Stimulated activated CD8-positive, alpha-beta memory T cell treated with anti-CD3 and anti-CD28 coated beads, Interleukin-7, amount 100 ng/mL, for 48 hours (primary cell): ENCODE measurements at places on chromosomes 13 and 19.

GRCh38 chr13:101700598-101700997 lies 248.1 kb downstream of the ITGBL1 start:
- DNase-seq, result no peak

DNA sequence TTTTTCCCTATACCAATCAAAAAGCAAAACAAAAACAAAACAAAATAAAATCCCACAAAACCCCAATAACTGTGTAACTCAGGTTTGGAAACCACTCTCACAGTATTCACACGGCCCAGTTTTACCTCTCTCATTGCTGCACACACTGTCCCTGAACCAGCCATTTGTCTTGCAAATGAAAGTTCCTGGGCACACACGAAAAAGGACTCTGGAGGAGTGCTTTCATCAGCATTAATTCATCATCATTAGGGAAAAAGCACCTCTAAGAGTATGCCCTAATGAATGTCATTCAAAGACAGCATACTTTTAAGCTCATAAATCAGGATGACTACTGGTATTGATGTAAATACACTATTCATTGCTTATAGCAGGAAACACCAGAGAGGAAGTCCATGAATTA lies 306.3 kb downstream of the DNAJC15 start:
- DNase-seq, result no peak

- no peak for DNase-seq
These were observed 110.3 kb upstream of the VSTM2B start for GRCh38 chr19:29415507-29415906.

GRCh38 chr13:92833071-92833470 lies 393.5 kb upstream of the GPC6 start:
- DNase-seq, result no peak

GRCh38 chr19:55717251-55717650 lies 21.0 kb downstream of the NLRP9 start:
- no peak for DNase-seq

DNA sequence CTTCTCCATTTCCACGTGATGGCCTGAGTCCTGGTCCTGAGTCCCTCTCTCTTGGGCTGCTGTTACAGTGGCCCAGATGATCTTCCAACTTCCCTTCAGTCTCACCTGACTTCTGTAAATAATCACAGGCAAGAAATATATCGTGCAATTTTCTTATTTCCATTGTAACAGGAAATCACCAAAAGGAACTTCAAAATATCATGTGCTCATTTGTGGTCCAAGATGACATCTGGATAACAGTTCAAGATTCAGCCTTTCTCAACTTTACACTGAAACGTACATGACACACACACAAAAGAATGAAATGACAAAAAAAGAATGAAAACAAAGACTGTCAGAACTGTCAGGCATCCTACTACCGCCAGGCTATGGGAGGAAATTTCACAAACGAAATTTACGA lies 22.0 kb upstream of the RAP2A start:
- no peak for DNase-seq

DNA sequence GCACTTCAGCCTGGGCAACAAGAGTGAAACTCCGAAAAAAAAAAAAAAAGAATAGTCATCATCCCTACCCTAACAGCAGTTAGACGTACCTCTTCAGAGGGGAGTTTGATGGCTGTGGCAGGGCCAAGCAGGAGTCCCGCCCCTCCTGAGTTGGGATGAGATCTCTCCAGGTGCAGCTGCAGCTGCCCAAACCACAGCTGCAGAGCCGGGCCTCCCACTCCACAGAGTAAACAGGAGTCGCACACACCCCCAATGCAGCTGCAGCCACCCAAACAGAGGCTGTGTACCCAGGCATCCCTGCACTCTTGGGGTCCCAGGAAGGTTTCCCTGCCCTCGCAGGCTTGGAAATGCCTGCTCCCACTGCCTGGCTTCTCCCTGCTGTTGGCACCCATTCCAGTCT lies 17.4 kb upstream of the MLLT1 start:
- no peak for DNase-seq

- DNase-seq, result no peak
These were observed 31.2 kb upstream of the SLC10A2 start for GRCh38 chr13:103097366-103097928.

DNA sequence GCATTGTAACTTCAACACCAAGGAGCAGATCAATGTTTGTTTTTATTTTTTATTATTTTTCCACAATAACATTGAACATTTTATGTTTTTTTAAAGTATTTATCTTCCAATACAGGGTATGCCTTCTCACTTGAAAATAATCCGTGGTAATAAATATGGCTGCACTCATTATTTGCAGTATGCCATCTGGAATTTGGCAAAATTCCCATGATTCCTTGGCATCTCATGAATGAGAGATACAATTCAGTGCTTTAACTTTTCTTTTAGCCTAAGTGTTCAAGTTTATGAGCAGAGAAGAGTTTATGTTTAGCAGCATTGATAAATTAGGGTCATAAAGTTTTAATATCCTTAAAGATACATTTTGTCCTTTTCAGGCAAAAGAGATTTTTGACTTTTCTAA lies 1109.6 kb upstream of the ATXN8OS start:
- no peak for DNase-seq

DNA sequence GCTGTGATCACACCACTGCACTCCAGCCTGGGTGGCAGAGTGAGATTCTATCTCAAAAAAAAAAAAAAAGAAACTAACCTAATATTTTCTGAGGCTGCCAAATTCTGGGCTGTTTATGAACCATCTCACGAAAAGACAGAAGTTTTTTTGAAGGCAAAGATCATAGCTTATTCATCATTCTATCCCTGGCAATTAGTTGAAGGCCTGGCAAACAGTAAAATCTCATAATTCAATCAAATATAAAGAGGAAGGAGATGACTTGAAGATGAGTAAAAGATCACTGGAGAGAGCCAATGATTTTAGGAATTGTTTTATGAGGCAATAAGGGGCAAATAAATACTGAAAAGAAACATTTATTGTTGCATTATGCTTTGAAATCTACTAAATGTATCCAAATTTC lies 216.5 kb downstream of the DCLK1 start:
- no peak for DNase-seq

DNA sequence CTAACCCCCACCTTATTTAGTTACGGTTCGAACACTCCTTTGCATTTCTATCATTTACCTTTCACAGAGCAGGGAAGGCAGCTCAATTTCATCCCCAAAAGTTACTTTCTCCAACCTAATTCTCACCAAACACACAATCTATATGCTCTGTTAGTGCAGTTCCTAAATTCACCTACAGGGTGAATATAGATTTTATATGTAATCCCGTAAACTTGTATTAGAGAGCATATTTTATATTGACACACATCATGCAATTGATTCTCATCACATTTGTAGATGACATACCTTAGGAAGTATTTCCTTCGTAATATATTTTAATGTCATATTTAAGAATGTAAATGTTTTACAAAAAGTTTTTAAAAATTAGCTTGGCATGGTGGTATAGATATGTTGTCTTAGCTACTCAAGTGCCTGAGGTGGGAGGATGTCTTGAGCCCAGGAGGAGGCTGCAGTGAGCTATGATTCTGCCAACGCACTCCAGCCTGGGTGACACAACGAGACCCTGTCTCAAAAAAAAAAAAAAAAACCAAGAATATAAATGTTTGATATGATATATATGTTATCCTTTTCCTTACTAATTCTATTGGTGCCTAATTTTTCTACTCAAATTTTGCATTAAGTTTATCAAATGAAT lies 57.3 kb upstream of the TNFRSF19 start:
- no peak for DNase-seq

GRCh38 chr13:45615501-45616101 lies at the start of gene ERICH6B:
ERICH6B (minus strand) TSS chr13:45615739; CDS start chr13:45597005, 18,734 bp downstream.
- no peak for DNase-seq

GRCh38 chr13:64778002-64778401 lies 2452.1 kb downstream of the PCDH9 start:
- DNase-seq, result no peak

DNA sequence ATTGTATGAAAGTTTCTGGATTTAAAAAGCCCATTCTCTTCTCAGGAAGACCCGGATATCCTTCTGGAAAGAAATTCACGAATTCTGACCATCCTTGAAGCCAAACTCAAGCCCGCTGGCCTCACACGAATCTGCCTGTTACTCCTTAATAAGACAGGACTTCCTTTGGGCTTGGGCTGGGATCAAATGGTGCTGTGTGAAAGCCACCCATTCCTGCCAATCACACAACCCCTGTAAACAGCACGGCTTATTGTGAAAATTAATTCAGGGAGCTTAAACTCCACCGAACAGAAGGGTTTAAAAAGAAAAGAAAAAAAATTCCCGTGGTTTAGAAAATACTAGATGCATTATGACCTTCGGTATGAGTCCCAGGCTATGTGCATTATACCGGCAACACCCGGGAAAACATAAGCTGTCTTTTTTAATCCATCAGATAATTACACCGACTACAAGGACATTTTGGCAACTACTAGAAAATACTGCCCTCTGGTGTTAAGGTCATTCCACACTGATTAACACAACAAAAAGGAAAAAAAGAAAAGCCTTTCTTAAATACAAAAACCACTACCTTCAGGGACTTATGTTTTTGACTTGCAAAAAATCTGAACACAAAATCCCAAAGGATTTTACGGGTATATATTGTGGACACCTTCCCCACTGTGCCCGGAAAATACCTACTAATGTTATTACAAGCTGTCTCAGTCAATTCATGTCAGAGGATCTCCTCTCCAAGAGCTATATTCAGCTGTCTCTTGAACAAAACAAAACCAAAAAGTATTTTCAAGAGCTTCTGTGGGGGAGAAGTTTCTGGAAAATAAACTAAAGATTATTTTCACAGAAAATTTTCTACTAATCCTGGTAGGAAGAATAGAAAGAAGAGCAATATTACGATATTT lies 76.0 kb upstream of the LSM14A start:
- no peak for DNase-seq

GRCh38 chr13:43880926-43881325 lies 1.2 kb downstream of the LACC1 start:
- DNase-seq, result no peak

DNA sequence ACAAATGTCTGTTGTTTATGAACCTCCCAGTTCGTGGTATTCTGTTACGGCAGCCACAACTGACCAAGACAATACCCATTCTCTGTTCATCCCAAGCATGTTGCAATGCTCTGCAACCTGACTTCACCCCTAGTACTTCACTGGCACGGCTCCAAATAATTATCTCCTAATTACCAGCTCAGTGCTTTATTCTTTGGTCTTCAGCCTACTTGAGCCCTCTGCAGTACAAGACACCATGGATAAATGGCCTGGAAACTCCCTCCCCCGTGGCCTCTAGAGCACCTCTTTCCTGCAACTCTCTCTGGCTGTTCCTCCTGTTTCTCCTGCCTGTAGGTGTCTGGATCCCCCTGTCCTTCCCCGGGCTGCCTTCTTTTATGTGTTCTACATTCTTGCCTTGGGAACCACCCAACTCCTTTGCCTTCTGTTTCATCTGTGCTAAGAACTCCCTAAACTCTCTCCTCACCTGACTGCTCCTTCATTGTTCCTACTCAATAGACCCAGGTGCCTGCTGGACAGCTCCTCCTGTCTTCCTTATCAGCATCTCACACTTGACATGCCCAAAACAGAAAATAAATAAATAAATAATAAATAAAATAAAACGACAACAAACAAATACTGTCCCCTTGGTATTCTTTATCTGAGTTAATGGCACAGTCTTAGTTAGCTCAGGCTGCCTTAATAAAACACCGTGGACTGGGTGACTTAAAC lies 200.4 kb upstream of the IPO5 start:
- no peak for DNase-seq

- DNase-seq, result no peak
These were observed 181.5 kb downstream of the FOXO1 start for GRCh38 chr13:40484974-40485373.

DNA sequence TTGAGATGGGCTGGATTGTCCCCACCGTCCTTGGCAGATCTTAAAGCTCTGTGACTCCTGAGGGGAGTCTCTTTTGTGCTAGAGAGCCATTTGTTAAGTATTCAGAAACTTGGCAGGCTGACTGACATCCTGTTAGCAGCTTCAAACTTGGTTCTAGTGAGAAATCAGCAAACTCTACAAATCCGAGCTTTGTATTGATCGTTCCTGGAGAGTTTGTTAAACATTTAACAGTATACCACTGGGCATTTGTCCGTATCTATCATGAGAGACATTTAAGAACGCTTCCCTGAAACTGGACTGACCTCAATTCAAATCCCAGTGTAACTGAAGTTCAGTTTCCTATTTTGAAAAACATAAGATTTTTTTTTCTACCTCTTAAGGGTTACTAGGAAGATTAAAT lies 3.1 kb downstream of the ATP12A start:
- DNase-seq, result no peak
